ENCODE measurements at places on chromosomes 16 and 17.

DNA sequence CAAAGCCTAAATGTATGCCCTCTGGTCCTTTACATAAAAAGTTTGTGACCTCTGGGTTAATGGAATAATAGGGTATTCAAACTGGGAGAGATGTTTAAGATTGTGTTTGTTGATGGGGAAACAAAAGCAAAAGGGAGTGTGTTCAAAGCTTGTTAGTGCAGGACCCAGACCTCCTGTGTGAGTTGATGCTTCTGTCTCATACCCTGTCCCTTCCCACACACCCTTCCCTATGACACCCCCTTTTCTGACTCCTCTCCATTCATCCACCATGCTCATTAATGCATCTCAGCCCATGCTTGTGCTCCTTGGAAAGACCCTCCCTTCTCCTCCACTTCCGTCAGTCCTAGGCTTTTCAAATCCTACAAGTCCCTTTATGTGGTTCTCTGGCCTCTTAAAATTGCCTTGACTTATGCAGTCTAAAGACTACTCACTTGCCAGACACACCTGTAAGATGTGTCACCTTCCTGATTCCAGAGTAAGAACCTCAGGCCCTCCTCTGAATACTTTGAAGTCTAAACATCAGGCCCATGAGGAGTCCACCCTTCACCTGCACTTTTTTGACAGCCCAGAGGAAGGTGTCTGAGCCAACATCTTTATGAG, 128.0 kb upstream of the CACNG5 start:
- no peak for DNase-seq

DNA sequence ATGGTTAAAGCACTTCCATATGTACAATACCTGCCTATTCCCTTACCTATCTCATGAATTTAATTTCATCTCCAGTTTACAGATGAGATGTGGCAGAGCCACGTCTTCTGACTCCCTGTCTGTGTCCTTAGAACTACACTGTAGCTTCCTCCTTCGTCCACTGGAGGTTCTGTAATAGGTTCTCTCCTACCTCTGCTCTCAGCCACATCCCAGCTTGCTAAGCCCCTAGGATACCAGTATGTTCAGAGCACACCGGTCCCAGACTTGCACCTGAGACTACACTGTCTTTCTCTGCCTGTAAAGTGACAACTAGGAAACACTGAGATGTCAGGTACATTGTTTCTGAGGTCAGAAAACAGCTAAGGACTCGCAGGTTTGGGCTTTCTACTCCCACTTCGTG, 3.8 kb upstream of the RASL10B start:
- no peak for DNase-seq

DNA sequence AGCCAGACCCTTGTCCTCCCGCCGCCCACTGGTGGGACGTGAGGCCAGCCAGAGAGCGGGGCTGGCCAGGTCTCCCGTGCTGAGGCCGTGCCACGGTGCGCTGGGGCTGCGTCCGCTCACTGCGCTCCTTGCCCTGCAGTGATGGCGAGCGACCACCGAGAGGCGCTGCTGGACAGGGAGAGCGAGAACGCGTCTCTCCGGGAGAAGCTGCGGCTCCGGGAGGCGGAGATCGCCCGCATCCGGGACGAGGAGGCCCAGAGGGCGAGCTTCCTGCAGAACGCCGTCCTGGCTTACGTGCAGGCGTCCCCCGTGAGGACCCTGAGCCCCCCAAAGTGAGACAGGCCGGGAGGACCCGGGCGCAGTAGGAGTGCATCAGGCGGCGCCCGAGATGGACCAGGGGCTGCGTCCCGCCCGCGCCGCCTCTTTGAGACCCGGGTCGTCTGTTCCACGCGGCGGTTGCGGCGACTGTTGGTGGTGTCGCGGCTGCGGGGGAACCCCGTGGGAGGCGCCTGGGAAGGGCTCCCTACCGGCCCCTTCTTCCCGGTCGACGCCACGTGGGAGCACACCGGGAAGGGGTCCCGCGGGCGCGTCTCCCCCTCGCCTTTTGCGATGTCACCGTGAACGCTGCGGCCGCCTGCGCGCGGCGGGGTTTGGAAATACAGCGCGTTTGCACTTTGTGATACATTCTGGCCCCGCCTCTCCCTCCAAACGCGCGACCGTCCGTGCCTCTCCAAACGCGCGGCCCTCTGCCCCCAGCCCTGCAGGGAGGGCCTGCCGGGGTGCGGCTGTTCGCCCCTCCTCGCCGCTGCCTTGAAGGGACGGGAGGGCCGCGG, 792 bp upstream of the RAC3 start:
- DNase-seq, result peak; percentile 51

DNA sequence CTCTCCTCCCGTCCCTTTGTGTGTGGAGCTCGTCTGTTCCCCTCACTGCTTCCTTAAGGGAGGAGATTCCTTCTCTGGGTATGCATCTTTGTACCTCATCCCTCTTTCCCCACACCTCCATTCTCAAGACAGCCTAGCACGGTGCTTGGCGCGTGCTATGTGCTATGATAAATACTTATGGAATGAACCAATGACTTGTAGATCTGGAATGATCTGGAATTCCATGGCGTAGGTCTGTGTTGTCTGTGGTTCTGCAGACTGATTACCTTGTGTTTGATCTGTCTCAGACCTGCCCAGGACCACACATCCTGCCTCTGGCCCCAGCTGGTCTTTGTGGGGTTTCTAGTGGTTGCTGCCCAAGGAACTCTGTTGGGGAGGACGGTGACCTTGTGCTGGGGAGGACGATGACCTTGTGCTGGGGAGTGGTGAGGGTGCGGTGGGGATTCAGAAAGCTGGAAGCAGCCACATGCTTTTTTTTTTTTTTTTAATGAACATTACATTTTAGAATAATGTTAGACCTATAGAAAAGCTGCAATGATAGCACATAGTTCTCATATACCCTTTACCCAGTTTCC, 33.5 kb upstream of the ETV4 start:
- no peak for DNase-seq

DNA sequence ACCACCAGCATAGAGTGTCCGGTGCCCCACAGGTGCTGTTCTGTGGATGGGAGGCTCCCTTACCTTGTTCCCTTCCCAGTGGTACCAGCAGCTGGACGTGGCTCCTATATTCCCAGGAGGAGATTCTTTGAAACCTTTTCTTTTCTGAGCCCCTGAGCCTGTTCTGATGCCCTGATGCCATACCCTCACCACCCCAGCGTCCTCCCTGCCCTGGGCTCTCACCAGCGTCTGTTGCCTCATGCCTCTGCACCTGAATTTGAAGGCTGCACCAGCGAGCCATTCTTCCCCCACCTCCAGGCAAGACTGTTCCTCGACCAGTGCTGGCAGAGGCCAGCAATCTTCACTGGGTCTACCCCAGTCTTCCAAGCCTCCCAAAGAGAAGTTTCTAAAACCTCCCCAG, 505 bp downstream of the SOST start:
- no peak for DNase-seq

- no peak for DNase-seq
These were observed 71.6 kb upstream of the SMIM36 start for GRCh38 chr17:55582897-55583296.

GRCh38 chr17:35892091-35893035, 12.2 kb upstream of the CCL5 start:
- no peak for DNase-seq

DNA sequence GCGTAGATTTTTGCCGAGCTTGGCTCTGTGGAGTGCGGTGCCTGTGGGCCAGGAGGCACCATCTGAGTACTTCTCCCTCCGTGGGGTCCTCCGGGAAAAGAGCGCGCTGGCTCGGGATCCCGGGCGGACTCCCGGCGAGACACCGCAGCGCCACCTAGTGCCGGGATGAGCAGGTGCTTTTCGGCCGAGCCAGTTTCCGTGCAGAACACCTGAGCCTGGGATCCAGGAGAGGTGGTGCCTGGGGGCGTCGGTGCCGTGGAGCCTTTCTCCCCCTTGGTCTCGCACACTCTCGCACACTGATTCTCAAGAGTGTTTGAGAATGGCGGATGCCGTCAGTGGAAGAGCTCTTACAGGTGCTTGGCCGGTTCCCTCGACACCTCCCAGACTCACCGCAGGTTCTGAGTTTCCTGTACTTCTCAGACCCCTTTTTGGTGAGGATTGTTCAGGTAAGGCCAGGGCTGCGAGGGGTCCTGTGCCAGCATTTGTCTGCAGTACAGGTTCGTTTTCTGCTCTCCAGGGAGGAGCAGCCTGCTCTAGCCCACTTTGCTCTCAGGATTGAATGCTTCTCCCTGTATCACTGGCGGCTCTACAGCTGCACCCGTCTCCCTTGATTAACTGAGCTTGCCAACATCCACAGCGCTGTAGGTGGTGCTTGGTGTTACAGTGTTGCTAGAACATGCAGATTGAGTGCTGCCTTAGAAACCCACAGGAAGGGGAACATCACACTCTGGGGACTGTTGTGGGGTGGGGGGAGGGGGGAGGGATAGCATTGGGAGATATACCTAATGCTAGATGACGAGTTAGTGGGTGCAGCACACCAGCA, 23.3 kb downstream of the TBCD start:
- DNase-seq, result no peak

DNA sequence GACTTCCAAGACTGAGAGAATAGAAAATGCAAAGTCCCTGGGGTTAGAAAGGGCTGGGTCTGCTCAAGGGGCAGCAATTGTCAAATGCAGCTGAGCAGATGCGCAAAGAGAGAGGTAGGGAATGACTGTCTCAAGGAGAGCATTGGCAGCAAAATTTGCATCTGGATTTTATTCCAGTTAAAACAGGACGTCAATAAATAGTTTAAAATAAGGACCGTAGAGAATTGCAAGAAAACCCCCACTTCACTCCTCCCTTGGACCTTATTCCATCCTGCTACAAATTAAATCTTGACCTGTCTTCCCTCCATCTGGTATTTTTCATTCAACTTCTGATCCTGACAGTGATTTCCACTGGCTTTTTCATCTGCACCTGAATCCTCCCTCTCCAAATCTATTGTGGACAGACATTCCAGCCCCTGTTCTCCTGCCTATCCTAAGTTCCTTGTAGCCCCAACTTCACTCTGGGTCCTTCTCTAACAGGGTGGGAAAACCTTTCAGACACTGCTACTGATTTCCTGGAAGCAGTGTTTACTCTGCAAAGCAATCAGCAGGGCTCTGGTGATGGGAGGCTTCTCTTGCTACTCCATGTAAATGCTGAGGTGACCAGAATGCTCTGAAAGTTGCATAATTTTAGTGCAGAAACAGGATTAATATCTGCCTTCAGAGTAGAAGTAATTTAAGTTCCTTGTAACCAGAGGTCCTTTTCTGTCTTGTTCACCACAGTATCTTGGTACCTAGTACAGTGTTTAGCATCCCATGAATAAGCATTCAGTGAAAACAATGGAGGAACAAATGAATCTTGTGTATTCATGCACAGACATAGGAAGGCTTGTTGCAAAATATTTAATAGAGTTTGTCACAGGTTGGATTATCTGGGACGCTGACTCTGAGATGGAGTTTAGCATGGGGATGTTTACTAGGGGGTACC, 79.2 kb downstream of the CDH11 start:
- DNase-seq, result no peak
